Ovary (tissue), 10 donors: ENCODE measurements at places on chromosomes 1 and 21. TPM values are rescaled to one million over a fixed set of nuclear protein-coding genes. Genes with fewer than 3 reads are reported as not detected.

Gene POU3F1
- polyA plus RNA-seq, result 0.04 TPM

Gene AQP10
- polyA plus RNA-seq, result not detected

Gene PLCH2
- polyA plus RNA-seq, result 0.19 TPM

Gene BRDT
- not detected for polyA plus RNA-seq

Gene LRRC3
- polyA plus RNA-seq, result 2.4 TPM

Gene TMEM82
- polyA plus RNA-seq, result not detected

Gene CNTN2
- polyA plus RNA-seq, result 0.25 TPM

Gene CFAP74
- polyA plus RNA-seq, result 0.05 TPM

Gene PLA2G2F
- polyA plus RNA-seq, result 0.02 TPM

Gene FCRL1
- not detected for polyA plus RNA-seq

Gene LORICRIN
- not detected for polyA plus RNA-seq

Gene SMPDL3B
- 0.23 TPM for polyA plus RNA-seq

Gene OR10X1
- not detected for polyA plus RNA-seq

Gene ZSWIM5
- polyA plus RNA-seq, result 6.9 TPM

Gene WNT3A
- polyA plus RNA-seq, result not detected

Gene OR10Z1
- not detected for polyA plus RNA-seq

Gene SH2D1B
- polyA plus RNA-seq, result not detected

Gene FAM78B
- 1.4 TPM for polyA plus RNA-seq

Gene LINGO4
- not detected for polyA plus RNA-seq

Gene NPHS2
- 0.10 TPM for polyA plus RNA-seq

Gene OR2T8
- polyA plus RNA-seq, result not detected

Gene SLC25A24
- polyA plus RNA-seq, result 21.7 TPM

Gene EFNA3
- polyA plus RNA-seq, result 1.6 TPM

Gene LAPTM5
- polyA plus RNA-seq, result 103 TPM

Gene CLCA1
- polyA plus RNA-seq, result not detected

Gene ANXA9
- 1.2 TPM for polyA plus RNA-seq

Gene G0S2
- polyA plus RNA-seq, result 75.4 TPM

Gene FCRL5
- polyA plus RNA-seq, result 1.2 TPM

Gene ETV3L
- polyA plus RNA-seq, result not detected

Gene TMEM39B
- polyA plus RNA-seq, result 16.1 TPM

Gene HPCA
- 0.81 TPM for polyA plus RNA-seq

Gene KCNAB2
- polyA plus RNA-seq, result 6.3 TPM

Gene CRNN
- not detected for polyA plus RNA-seq

Gene SH3BGR
- 3.0 TPM for polyA plus RNA-seq

Gene CNR2
- polyA plus RNA-seq, result 0.10 TPM

Gene VHLL
- polyA plus RNA-seq, result not detected

Gene LCE1D
- not detected for polyA plus RNA-seq

Gene KMO
- polyA plus RNA-seq, result 0.60 TPM

Gene JAK1
- polyA plus RNA-seq, result 50.9 TPM

Gene DNM3
- 5.4 TPM for polyA plus RNA-seq

Gene TACSTD2
- 1.9 TPM for polyA plus RNA-seq

Gene SELP
- polyA plus RNA-seq, result 19.7 TPM

Gene BLACAT1
- 0.30 TPM for polyA plus RNA-seq
